ENCODE measurements at places on chromosomes 11 and 22.
A peak's percentile ranks its signal among the peaks of the same experiment; 100 is the strongest.

- no peak for DNase-seq
These were observed 269.3 kb upstream of the PITPNB start for GRCh38 chr22:28188178-28188879.

GRCh38 chr11:115963156-115963555 is 458.9 kb upstream of the CADM1 start:
- no peak for DNase-seq

DNA sequence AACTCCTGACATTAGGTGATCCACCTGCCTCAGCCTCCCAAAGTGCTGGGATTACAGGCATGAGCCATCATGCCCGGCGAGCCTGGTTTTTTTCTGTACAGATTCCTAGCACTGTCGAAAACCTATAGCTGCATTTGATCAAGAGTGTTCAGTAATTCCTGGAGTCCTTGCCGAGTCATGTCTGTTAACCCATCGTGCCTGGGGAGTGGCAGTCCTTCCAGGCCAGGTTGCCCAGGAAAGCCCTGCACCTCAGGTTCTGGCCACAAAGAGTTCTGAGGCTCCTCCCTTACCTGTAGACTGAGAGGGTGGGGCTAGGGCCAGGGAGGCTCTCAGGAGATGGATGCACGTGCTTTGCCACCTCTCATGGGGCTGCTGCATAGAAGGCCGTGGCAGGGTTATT is 17.0 kb downstream of the YDJC start:
- peak; percentile 33 for DNase-seq

GRCh38 chr11:119891055-119891768 is 162.2 kb upstream of the NECTIN1 start:
- DNase-seq: no peak

DNA sequence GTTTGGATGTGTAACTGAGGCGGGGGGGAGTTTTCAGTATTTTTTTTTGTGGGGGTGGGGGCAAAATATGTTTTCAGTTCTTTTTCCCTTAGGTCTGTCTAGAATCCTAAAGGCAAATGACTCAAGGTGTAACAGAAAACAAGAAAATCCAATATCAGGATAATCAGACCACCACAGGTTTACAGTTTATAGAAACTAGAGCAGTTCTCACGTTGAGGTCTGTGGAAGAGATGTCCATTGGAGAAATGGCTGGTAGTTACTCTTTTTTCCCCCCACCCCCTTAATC is 2.3 kb downstream of the MALAT1 start:
- no peak for DNase-seq

- peak; percentile 42 for DNase-seq
These were observed 1.8 kb upstream of the RASD2 start for GRCh38 chr22:35538801-35539321.

DNA sequence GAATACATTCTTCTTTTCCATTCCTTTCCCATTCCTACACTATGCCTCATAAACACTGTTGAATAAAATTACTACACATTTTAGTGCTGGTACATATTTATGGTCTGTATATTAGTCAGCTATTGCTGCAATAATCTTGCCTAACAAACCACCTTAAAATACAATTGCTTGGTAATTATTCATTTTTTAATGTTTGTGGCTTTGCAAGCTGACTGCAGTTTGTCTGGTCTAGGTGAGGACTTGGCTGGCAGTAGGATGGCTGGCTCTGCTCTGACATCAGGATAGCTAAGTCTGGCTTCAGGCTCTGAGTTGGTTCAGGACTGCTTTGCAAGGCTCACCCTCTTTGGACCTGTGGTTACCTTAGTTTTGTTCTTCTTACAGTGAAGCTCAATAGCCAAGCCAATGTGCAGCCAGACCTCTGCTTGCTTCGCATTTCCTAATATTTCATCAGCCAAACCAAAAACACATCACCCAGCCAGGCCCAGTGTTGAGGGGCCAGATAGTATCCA is 913.4 kb upstream of the RAG2 start:
- no peak for DNase-seq

DNA sequence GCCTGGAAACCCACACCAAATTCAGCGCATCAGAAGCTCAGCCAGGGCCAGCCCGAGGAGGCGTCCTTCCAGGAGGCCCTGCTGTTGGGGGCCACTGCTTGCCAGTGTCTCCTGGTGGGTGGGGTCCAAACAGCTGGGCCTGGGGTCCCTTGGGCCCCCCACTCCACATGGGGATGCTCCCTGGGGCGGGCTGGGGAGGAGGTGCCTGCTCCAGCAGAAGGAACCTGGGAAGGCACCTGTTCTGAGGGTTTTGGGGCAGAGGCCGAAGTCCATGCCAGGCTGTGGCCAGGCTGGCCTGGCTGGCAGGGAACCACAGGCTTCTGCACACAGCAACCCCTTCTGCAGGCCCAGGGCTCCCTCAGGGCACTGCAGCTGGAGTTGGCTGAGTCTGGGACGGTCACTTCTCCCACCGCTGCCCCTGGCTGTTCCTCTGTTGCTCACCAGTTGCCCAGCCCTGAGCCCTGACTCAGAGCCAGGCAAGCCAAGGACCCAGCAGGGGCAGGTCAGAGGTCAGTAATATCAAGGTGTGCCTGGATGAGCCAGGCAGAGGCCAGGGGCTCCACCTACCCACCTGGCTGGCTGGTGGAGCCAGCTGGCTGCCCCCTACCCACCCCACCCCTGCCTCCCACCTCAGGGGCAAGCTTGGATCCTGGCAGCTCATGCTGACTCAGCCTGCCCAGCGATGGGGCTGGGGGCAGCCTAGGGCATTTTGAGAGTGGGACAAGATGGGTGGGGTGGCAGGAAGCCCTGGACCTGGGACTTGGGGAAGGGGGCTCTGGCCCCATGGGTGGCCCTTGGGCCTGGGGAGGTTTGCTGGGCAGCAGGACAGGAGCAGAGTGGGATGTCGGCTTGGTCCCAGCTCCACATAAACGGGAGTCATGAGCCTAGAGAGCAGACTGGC is 12.0 kb upstream of the PHLDA2 start:
- peak; percentile 54 for DNase-seq

- no peak for DNase-seq
These were observed 12.6 kb upstream of the IL18BP start for GRCh38 chr11:71986131-71986530.

DNA sequence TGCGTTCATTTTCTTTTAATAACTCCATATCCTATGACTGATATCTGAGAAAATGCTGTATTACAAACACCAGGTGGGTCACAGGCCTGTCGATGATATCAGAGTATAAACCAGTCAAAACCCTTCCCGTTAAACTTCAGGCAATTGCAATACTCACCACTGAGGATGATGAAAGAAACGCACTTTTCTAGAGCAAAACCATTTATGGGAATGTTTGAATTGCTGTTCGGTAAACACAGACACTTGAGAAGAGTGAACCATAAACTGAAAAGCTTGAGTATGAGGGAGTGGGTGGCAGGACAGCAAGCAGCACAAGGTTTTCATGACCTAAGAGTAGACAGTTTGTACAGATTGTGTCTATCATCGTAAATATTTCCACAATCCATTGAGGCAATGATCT is 139.8 kb upstream of the CEP126 start:
- no peak for DNase-seq

DNA sequence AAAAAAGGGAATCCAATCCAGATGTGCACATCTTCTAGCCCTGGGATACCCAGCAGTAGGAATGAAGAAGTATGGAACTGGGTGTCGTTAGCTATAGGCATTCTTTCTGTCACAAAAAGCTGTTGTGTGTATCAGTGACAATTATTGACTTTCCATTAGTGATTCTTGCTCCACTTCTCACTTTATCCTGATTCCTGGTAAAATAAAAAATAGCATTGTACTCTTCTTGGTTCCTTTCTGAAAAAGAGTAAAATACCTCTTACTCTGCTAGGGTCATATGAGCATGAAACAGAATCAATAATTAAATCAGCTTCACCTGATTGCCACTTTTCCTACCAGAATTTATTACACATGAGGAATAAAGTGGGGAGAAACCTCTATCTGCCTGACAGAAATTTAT is at the start of gene OR52E6:
Gene OR52E6, minus strand, starts transcription at position 101 of the 400 bp plus-strand sequence. Its CDS starts 0 bp downstream, at position 101.
- DNase-seq: no peak

DNA sequence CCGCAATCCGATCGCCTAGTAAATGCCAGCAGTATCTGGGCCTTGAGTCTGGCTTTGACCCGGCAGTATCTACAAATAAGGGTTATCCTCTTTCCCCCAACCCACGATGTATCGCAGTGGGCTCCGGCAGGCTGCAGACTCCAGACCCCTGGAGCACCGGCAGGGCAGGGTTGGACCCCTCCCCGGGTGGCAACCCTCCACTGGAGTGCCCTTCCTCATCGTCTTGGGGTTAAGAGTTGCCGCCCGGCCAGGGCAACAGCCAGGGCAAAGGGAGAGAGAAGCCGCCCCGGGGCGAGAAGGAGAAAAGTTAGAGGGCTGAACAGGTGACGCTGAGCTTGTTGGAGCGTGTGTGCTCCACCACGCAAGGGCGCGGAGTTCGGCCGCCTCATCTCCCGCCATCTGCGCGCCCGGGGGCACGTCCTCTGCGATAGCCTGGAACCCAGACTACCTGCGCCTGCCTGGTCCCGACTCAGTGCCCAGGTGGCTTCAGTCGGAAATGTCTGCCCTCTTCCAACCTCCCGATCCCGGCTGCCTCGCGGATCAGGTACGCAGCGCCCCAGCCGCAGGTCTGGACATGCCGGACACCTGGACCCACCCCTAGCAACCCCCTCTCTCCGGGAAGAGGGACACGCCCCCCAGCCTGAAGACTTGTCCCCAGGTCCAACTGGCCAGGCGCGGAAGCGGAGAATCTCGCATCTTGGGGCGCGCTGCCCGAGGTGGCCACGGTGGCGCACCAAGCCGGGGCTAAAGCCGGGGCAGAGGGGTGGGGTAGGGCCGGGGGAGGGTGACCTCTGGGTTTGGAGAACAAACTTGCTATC is 1.2 kb downstream of the DSCAML1 start:
- peak; percentile 33 for DNase-seq

DNA sequence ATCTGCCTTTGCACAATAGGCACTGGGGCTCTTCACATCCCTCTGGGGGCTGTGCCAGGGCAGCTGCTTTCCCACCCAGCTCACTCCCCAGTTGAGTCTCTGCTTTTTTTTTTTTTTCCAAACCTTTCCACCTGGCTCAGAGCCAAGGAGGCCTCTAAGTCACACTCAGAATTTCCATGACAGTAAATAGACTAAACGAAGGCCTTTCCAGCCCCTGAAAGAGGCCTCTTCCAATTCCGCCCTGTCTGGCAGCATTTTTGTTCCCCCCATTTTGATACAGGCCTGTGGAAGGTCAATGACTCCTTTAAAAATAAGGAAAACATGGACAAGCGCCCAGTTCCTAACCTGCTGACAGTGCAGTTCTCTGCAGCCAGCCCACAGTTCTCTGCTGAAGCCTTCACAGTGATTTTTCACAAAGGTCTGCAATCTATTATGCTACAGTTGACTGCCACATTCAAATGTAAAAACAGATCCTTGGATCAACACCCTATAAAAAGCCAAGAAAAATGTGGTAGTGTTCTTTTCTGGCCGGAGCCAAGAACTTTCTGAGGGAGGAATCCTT is 107.5 kb upstream of the SESN3 start:
- no peak for DNase-seq

GRCh38 chr11:27692781-27693180 is 7.5 kb downstream of the BDNF start:
- no peak for DNase-seq

DNA sequence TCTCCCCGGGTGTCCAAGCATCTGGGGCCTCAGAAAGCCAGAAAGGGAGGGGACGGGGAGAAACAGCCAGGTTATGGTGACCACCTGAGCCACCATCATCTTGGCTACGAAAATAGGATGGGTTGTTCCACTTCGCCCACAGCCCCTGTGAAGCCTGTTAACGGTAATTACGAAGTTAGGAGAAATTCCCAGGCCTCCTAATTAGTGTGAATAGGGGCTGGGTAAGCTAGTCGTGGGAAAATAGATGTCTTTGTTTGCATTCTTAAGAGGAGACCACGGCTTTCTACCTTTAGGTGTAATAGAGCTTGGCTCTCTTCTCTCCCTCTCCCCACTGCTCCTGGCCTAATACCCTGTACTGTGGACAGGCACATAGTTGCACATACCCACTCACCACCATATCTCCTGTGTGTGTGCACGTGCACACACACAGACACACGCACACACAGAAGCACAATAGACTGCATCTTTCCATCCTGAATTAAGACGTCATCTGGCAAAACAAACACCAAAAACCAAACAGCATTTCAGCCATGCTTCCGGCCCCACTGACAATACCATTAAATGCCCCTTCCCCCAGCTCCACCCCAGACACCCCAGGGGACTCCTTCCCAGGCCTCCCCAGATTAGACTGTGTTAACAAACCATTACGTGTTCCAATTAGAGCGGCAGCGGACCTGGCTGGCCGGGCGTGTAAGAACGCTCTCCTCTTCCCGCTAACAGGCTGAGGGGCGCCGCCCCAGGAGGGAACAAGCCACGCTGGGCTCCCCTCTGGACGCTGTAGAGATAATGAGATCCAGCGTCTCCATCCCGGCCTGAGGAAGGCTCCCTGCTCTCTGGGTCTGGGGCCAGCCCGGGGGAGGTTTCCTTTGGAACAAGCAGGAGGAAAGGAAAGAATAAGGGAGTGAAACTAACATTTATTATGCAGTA is 72.8 kb downstream of the TP53I11 start:
- no peak for DNase-seq

DNA sequence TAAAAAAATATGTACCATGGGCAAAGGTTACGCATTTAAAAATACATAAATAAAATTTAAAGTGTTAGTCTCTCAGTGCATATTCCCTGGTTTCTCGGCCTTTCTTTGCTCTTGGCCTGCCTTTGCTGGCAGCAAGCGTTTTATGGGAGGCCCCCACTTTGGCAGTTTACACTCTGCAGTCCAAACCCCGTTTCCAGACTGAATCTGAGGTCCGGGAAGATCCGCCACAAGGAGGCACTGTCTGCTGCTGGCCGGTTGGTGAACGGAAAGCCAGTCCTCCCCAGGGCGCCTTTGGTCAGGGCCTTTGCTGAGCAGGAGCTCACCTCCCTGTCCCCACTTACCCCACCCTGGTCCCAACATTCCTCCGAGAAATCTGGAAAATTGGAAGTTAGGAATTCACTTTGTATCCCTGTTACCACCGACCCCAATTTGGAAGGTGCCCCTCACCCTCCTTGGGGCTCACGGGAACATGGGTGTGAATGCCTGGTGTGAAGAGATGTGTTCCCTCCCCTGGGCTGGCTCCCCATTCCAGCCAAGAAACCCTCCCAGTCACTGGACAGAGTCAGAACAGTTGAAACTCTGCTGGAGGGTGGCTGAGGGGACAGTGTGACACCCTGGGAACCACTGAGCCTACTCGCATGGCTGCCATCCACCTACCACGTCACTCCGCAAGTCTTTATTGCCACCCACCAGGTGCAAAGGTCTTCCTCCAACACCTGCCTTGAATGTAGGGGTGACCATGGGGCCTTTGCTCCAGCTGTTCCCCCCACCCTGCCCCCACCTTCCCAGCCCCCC is 9.4 kb upstream of the SF1 start:
- peak; percentile 82 for DNase-seq

GRCh38 chr11:119258180-119258579 is 52.0 kb downstream of the CBL start:
- DNase-seq: peak; percentile 7
